ENCODE measurements at places on chromosomes 1 and 21.

- DNase-seq: no peak
Observed at GRCh38 chr1:42168763-42169162, 4.2 kb upstream of the GUCA2A start.

DNA sequence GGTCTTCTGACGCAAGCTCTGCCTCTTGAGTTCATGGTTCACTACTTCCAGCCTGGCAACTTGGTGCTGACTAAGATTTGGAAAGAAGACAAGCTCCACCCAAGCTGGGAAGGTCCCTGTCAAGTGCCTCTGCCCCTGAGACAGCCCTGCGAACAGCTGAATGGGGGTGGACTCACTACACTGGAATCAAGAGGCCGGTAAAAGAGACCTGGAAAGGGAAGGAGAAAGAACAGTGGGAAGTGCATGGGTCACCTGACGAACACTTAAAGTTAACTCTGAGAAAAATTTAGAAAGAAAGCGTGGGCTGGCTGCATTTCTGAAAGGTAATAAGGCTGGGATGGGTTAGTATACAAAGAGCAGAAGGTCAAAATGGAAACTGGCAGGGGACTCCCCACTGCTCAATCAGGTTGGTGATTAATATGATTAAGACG lies 26.1 kb upstream of the ZNF496 start:
- DNase-seq: no peak

GRCh38 chr1:85049735-85050166 lies 1.5 kb upstream of the MCOLN3 start:
- DNase-seq: no peak

DNA sequence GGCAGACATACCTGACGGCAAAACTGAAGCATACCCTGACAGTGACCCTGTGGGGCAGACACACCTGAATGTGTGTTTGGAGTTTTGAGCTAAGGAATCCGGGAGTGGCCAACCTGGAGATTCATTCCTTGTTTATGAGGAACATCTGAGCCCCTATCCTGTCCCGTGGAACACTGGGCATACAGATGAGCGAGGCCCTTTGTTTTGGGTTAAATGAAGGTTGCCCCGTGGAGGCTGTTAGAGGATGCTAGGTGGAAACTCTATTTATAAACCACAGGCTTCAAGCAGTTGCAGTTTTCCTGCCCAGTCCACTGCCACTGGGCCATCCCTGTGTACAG lies 18.1 kb downstream of the GALNT2 start:
- DNase-seq: no peak

DNA sequence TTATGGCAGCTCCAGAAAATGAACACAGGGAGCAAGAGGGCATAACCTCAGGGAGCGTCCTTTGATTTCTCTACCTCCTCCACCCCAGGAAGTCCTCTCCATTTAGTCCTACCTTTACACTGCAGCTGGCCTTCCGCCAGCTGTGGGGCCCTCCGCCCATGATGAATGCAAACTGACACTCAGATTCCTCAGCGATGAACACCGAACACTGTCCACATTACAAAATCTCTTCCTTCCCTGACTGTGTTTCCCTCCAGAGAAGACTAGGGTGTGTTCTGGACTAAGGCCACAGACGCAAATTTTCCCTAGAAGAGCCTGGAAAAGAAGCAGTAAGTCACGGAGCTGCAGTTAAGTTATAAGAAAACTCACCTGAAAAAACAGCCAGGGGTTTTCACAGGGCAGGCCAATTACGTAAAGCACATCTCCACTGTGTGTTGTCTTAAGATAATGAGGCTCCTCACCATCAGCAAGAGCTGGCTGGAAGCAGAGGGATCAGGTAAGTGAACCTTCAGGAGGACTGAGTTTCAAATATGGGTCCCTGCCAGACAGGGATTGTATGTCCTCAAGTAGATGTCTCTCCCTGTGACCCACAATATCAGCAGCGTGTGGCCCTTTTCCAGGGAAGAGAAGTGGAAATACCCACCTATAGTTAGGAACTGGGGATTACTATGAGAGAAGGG lies 46.3 kb upstream of the ATP1B1 start:
- no peak for DNase-seq

DNA sequence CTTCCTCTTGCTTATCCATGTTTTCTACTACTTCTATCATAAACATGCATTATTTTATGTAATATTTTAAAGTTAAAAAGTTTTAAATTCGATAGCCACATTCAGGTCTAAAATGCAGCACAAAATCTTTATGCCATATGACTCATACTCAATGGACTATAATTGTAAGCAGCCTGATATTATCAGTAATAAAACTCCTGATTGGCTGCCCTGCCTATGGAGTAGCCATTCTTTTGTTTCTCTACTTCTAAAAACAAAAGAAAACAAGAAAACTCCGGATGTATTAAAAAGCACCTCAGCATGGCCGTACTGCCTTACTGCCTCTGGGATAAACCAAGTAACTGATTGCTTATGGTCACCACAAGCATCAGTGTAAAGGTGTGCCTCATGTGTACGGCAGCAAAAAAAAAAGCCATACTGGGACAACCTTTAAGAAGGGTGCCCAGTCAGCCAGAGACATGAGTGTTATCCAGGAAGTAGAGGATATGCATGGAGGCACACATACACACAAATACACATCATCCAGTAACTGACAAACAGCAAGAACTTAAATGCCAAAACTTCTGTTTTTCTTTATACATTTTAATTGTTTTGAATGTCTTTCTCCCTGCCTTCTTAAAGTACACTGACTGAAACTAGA lies 9.2 kb downstream of the SLC35D1 start:
- no peak for DNase-seq

DNA sequence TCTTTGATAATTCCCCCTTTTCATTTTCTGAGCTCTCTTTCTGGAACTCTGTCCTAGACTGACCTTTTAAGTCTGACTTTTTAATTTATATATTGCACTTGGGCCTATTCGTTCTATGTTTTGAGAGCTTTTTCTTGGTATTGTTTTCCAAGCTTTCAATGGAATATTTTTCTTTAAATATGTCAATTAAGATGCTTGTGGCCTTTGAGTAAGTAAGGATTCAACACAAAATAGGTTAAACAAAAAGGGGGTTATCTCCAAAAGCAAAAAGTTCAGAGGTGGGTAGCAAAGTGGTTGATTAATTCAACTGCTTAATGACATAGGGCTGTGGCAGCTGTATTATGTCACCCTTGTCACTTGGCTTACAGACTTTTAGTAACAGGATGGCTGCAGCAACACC lies 315.9 kb downstream of the LMX1A start:
- no peak for DNase-seq

- no peak for DNase-seq
Observed at GRCh38 chr1:79741720-79742421, 735.3 kb upstream of the ADGRL4 start.

Data from foreskin melanocyte (primary cell).